ENCODE measurements at places on chromosomes 12 and 14.

DNA sequence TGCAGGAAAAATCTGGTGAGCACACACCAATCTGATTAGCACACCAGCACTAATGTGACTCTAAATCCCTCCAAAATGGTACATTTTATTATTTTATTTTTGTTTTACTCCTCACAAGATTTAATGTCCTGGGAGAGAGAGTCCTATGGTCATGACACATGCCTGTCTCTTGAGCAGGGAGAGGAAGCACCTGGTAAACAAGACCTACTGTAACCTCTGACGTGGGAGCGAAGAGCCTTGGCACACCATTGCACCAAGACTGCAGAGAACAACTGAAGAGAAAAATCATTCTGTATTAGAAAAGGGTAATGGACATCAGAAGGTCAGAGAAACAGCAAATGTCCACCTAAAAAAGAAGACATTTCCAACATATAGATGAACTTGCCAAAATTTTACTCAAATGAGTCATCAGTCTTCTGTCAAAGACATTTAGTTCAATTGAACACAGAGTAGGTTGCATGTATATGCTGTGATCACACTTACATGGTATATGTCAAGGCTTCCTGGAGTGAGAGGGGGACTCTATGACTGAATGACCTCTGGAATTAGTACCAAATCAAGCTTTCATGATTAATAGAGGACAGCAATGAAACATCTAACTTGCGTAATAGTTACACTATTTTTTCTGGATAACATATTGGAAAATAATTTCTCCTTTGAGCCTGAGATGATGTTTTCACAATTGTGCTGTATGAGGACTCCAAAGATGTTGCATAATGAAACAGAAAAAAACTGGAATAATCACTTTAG is 186.9 kb upstream of the FLRT2 start:
- DNase-seq = no peak

DNA sequence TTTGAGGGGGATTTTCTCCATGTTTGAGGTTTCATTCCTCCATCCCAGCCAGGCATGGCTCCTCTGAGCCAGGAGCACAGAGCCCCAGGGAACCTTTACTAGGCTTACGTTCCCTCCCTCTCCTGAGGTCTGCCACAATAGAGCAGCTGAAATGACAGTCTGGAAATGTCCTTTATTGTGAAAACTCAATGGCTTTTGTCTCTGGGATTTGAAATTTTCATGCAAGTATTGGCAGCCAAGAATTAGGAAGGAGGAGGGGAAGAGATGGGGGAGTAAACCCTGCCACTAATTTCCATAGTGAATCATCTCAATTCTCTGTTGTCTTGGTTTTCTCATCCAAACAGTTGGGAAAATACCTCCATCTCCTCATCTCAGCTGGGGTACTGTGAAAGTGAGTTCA is 2.6 kb upstream of the PLEKHG3 start:
- DNase-seq = no peak

DNA sequence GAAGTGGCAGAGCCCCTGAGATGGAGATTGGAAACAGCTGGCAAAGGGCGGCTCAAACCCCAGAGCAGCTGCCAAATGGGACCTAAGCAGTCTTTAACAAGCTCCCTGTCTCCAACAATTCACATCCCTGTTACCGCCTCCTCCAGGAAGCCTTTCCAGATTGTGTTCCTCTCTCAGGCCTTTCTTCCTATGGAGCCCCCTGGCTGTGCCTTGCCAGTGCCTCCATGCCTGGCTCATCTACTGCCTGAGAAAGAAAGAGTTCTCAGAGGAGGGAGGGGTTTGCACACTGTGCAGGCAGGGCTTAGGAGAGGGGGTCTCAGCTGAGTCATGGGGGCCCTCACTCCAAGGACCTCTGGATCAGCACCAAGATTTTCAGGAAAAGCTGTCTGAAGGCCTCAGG is 8.8 kb upstream of the KRT74 start:
- no peak for DNase-seq

DNA sequence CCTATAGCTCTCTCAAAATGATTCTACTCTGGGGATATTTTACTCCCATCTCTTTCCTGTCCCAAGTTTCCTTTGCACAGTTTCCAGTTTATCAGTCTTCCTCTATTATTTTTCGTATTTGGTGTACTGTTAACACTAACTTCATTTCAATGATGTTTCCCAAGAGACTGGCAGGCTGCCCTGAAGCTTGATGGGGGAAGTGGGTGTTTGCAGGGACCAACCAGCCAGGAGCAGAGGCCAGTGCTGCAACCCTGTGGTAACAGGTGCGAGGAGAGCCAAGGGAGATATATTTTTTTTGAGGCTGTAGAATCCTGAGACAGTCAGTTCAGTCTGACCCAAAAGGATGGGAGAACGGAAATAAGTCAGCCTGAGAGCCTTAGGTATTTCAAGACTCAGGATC is 11.8 kb upstream of the CEBPE start:
- DNase-seq = no peak

DNA sequence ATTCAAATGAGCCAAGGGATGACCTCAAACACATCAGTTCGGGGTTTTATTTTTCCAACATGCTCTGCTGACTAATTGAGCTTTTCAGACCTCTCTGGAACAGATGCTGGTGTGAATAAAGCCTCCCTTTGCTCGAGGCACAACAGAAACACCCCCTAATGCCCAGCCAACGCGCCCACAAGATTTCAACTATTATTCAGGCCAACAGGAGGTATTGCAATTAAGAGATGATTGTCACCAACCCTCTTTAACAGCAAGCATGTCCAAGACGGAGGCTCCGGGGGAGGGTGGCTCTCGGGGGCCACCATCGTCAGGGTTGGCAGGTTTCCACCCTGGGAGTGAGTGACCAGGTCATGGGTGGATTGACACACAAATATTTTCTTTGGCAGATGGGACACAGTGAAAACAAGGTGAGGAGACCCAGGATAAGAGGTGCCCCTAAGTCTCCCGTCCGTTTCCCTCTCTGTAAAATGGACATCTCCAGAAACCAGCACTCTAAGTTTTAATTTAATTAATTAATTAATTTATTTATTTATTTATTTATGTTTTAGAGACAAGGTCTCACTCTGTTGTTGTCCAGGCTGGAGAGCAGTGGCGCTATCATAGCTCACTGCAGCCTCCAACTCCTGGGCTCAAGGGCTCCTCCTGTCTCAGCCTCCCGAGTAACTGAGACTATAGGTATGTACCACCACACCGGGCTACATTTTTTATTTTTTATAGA is 56.1 kb downstream of the MAP1LC3B2 start:
- no peak for DNase-seq

- no peak for DNase-seq
Observed at GRCh38 chr12:60112763-60113162, 516.9 kb downstream of the SLC16A7 start.

DNA sequence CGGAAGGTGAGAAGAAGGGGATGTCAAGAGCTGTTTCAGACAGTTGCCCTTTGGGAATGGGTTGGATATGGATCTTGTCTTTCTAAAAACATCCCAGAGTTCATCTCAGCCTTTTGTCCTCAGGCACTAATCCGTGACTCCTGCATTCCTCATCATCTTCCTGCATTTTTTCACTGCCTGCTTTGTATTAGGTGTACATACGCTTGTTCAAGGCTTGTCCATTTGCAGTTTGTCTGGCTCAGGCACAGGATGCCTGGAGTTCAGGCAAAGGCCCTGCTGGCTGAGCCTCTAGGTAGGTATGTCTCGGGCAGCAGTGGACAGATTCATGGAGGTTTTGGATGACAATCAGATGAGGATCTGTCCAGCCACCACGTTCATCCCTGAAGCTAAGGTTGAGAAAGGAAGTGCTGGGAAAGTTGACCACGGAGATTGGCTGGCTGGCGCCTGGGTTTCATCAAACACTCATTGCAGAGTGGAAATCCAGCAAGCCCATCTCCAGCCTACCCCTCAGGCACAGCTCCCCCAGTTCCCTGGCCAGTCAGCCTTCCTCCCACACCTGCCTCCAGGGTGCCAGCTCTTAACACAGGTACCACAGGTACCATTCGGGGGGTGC is 12.4 kb upstream of the TMEM106C start:
- DNase-seq = no peak

GRCh38 chr12:122643207-122643805 is 59.9 kb downstream of the HCAR2 start:
- no peak for DNase-seq

DNA sequence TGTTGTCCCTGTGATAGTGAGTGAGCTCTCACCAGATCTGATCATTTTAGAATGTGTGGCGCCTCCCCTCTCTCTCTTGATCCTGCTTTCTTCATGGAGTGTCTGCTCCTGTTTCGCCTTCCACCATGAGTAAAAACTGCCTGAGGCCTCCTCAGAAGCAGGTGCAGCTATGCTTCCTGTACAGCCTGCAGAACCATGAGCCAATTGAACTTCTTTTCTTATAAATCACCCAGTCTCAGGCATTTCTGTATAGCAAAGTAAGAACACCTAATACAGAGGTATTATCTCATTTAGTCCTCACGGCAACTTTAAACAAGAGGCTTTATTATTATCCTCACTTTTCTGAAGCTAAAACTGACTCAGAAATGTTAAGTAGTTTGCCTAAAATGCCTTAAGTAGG is 81.3 kb upstream of the BTG1 start:
- no peak for DNase-seq

GRCh38 chr12:56084958-56085543 is 5.1 kb downstream of the ERBB3 start:
- no peak for DNase-seq

- no peak for DNase-seq
Observed at GRCh38 chr12:111086947-111087700, 166.7 kb upstream of the MYL2 start.

- DNase-seq = no peak
Observed at GRCh38 chr12:54262403-54262925, 17.5 kb downstream of the CBX5 start.

DNA sequence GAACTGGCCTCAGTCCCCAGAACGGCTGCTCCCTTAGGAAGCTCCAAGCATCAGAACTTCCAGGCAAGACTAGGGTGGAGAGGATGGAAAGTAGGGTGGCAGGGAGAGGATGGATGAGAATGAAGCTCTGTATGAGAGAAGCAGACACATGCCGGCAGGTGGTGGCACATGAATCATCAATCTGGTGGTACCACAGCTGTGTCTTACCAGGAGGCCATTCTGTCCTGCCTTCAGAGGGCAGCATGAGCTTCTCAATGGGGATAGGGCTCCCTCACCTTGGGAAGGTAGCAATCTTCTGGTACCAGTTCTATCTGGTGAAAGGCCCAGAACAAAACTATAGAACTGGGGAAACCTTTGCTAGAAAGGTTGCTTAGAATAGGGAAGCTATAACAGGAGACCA is 55.4 kb upstream of the PYGL start:
- DNase-seq = no peak

DNA sequence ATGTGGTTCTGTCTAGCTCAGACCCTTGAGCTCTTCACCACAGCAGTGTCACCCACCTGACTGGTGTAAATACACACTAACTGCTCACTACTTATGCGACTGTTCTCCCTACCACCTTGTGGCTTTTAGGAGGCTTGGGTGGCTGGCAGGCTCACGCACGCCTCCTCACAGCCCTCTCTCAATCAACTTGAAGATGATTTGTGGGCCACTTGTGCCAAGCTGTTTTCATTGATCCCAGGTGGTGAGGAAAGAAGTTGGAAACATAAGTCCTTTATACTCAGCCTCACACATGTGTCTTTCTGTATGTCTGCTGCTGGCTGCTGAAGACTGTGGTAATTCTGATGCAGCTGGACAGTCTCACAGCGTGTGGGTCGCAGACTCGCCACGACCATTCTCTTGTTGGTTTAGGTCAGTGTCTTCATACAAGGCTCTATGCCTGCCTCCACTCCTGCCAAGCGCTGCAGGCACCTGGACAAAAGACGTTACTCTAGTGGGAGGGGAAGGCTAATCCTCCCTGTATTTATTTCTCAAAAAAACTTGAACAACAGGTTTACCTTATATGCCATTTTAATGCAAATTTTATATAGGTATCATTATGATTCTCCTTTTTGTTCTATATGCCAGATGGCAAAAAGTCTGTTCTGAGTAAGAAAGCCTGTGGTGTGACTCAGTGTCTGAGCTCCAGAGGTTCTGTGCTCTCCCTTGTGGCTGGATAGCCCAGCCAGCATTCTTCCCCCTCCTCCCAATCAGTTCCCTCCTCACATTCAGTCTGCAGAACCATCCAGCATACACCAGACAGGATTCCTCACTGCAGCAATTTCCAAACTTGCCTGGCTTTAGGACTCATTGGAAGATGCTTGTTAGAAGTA is 115.6 kb downstream of the DIP2B start:
- DNase-seq = no peak

DNA sequence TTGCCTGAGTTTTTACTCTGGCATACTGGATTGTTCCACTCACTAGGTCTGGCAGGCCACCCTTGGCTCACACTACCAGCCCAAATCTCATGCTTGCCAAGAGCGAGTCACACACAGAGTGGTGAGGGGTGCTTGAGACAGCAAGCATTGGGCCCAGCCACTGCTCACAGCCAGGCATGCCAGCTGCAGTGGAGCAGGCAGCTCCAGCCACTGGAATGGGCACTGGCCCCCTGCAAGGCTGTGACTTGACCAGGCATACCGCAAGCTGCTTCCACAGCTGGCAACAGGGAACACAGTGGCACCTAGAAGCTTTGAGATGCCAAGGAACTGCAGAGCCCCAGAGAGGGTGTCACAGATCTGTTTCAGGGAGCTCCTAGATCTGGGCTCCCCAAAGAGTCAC is 488.5 kb downstream of the LRFN5 start:
- DNase-seq = no peak

GRCh38 chr12:13084898-13085640 is 18.4 kb downstream of the GSG1 start:
- no peak for DNase-seq

DNA sequence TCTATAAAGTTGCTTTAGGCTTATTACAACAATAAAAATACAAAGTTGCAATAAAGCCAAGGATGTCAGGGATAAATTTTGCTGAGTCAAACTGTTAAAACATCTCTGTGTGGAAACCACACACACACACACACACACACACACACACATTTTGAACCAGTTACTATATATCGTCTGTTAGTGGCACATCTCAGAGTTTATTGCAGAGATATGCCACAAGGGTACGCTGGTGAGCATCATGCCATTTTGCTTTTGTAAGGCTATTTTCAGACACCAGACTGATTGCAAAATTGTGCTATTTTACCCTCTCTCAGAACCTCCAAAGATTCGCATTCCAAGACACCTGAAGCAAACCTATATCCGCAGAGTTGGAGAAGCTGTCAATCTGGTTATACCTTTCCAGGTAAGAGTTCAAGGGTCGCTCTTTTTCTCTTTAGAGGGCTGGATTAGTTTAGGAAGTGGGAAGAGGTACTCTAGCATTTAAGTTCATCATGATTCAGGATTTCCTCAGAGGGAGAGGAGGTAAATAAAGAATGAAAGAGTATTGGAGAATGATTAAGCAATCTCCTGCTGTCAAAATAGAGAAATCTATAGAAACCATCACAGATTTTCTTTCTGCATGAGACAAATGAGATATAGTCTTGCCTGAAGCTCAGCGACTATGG is 27.3 kb upstream of the CHPT1 start:
- no peak for DNase-seq

GRCh38 chr12:6960593-6961277 is 9.6 kb downstream of the PTPN6 start:
- DNase-seq = no peak
